ENCODE measurements at places on chromosomes 16 and 17.
A peak's percentile ranks its signal among the peaks of the same experiment; 100 is the strongest.

DNA sequence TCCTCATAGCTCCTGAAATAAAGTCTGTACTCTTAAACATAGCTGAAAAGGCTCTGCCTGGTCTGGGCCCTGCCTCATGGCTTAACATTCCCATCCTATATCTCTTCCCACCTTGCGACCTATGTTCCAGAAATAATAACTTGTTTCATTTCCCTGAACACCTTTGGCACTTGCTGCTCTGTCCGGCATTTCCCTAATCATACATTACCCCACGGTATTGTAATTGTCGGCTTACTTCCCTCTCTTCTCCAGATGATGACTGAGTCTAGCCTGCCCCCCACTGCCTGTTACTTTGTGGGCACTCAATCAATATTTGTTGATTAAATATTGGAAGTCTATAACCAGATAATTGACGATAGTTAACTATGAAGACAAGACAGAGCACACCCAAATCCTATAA lies 23.3 kb upstream of the SUPT4H1 start:
- no peak for DNase-seq

DNA sequence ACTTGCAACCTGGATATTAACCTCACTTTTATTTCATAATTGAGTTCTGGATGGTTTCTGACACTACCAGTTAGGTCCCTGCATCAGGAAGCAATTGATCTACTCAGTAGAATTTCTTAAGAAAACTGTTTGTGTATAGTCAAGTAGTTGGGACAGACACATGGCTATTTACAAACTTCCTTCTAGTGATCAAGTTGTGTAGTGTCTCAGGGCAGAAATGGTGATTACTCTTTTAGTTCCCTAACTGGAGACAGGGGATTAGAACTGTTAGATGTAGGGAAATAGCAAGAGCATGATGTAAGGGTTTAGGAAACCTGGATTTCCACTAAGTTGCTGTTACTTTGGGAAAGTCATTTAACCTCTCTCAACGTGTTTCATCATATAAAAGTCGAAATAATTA lies 30.4 kb downstream of the TMEM100 start:
- no peak for DNase-seq

DNA sequence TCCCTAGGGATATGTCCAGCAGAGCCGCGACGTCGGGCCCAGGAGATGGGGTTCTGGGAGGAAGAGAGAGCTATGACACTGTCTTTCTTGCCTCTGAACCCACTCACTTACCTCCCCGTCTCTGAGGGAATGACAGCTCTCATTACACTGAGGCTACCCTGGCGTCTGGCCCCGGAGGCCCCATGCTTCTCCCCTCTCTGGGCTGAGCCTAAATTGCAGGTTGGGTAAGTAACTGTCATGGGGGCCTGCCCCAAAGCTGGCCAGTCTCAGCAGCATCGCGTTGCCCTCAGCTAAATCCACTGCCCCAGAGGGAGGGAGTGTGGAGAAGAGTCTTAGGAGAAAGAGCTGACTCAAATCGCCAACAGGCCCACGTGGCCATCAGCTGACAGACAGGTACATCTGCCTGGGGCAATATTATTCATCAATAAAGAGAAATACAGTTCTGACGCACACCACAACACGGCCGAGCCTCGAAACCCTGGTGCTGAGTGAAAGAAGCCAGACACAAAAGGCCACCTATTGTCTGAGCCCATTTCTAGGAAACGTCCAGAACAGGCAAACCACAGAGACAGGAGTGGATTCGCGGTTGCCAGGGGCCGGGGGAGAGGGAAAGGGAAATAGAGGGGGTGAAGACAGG lies 156.4 kb downstream of the C16orf95 start:
- no peak for DNase-seq

GRCh38 chr17:57114085-57114673 lies 29.1 kb downstream of the AKAP1 start:
- DNase-seq: peak; percentile 43

Measured in stimulated activated CD8-positive, alpha-beta memory T cell treated with anti-CD3 and anti-CD28 coated beads, Interleukin-7, amount 100 ng/mL, for 4 hours (primary cell).